ENCODE measurements at places on chromosomes 4 and X.

DNA sequence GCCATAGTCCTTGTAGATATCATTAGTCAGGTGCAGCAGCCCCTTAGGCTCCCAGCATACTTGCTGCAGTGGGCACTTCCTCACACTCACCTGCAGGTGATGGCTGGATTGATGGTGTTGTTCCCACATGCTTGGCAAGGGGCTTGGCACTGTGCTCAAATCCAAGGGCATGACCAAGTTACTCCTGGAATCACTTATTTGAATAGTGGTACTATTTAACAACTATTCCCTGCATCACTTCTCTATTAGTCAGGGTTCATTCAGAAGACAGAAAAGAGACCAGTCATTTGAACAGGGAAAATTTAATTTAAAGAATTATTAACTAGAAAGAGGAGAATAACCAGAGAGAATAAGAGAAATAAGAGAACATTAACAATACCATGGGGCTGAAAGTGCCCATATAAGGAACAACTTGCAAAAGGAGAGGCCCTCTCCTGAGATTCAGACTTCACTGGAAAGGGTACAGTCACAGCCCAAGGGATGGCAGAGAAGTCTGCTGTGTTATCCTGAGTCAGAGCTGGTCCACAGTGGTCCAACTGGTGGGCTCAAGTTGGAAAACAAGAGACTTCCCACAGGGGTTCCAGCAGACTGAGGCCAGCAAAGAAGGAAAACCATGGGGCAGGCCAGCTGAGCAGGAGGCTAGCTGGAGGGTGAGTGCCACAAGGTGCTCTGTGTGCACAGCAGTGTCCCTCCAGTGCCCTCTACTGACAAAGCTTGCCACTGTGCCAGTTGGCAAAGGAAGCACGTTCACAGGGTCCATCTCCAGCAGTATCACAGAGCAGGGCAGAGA is 9.8 kb downstream of the SPP1 start:
- peak; percentile 65 for DNase-seq

GRCh38 chrX:133868682-133869081 is 116.7 kb downstream of the GPC3 start:
- DNase-seq = no peak

- DNase-seq = no peak
Observed at GRCh38 chr4:90120037-90120436, 7.2 kb upstream of the CCSER1 start.

DNA sequence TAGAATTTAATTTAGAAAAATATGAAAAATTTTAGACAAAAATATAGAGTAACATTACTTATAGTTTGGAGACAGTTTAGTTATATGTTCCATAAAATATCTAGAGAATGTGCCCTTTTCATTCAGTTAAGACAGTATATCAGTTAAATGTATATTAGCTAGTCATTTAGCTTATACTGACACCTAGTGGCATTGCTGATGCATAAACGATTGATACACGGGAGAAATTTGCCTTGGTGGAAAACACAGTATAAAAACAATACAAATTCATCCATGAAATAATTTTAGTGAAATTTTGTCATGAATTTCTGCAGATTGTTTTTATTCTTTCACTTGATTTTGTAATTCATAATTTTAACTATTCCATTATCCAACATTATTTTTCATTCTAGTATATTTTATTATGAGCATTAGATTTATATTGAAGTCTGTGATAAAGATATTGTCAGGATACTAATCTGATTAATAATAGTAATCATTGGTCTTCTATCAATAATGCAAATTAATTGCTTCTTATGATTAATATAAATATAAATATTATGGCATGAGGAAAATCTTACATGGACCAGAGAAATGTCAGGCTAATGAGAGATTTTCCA is 219.0 kb downstream of the TLL1 start:
- DNase-seq = peak; percentile 16

- DNase-seq = no peak
Observed at GRCh38 chr4:78286281-78286680, 229.2 kb downstream of the FRAS1 start.

GRCh38 chr4:10144479-10144878 is 27.9 kb upstream of the WDR1 start:
- no peak for DNase-seq

DNA sequence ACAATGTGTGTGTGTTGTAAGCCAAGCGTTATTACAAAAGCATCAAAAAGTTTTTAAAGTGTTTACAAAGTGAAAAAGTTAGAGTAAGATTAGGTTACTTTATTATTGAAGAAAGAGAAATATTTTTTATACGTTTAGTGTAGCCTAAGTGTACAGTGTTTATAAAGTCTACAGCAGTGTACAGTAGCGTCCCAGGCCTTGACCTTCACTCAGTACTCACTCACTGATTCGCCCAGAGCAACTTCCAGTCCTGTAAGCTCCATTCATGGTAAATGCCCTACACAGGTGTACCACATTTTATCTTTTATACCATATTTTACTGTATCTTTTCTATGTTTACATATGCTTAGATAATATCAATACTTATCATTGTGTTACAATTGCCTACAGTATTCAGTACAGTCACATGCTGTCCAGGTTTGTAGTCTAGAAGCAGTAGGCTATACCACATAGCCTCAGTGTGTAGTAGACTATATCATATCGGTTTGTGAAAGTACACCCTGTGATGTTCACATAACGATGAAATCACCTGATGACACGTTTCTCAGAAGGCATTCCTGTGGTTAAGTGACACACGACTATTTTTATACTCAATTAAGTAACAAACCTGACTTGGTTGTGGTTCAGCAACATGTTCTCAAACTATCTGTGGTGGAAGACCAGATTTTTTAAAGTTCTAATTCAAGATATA is 152.0 kb upstream of the EDNRA start:
- DNase-seq = no peak

GRCh38 chr4:155667568-155668511 is 1.2 kb downstream of the GUCY1A1 start:
- no peak for DNase-seq

DNA sequence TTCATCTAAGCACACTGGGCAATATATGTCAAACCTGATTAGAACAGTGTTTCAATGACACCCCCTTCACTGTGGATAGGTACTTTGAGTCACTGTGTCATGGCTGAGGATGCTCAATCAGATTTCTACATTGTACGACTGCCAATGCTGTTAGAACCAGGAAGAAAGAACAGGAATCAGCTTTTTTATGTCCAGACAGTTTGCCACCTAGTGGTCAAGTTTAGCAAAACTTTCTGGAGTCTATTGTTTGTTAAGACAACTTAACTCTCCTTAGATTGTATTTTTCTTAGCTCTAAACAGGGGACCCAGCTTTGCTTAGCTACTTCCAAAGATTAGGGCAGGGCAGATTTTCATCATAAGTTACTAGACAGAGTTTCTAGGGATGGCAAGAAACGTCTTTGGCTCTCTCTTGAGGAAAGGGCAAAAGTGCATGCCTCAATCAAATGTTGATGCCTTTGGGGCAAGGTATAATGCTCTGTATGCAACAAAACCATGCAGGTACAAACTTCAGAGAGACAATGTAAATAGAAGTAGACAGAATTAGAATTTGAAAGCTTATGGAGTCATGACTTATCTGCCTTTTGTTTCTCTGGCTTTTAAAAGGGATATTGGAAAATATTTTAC is 40.5 kb upstream of the BMP3 start:
- peak; percentile 6 for DNase-seq

- DNase-seq = no peak
Observed at GRCh38 chr4:147799986-147800555, 68.2 kb downstream of the ARHGAP10 start.

DNA sequence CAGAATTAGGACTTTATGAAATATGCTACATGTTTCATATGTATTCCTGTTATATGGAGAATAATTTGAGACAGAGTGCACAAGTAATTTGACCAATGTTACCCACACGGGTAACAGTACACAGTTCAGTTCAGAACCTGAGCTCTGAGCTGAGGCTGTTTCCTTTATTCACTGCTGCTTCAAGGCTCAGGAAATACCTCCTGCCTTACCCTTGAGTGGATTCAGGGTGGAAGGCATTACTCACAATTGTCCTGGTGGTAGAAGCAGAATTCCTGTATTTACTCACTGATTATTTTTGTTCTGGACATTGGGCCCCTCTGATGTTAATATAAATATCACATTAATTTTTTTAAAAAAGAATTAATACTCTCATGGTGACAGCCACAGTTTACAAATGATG is 73.5 kb upstream of the CAMK2D start:
- DNase-seq = no peak

- no peak for DNase-seq
Observed at GRCh38 chrX:70960730-70961129, 29.8 kb upstream of the SLC7A3 start.

DNA sequence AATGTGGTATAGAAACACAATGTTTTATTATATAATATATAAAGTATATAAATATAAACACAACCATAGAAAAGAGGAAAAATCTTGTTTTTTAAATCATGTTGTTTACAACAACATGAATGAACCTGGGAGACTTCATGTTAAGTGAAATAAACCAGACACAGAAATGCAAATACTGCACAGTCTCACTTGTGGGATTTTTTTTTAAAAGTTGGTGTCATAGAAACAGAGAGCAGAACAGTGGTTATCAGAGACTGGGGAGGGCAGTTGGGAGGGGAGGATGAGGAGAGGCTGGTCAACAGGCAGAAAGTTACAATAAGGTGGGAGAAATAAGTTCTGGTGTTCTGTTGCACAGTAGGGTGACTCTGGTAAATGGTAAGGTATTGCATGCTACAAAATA is 57.1 kb downstream of the FREM3 start:
- no peak for DNase-seq

GRCh38 chr4:73133784-73134183 is 64.3 kb upstream of the COX18 start:
- DNase-seq = no peak

DNA sequence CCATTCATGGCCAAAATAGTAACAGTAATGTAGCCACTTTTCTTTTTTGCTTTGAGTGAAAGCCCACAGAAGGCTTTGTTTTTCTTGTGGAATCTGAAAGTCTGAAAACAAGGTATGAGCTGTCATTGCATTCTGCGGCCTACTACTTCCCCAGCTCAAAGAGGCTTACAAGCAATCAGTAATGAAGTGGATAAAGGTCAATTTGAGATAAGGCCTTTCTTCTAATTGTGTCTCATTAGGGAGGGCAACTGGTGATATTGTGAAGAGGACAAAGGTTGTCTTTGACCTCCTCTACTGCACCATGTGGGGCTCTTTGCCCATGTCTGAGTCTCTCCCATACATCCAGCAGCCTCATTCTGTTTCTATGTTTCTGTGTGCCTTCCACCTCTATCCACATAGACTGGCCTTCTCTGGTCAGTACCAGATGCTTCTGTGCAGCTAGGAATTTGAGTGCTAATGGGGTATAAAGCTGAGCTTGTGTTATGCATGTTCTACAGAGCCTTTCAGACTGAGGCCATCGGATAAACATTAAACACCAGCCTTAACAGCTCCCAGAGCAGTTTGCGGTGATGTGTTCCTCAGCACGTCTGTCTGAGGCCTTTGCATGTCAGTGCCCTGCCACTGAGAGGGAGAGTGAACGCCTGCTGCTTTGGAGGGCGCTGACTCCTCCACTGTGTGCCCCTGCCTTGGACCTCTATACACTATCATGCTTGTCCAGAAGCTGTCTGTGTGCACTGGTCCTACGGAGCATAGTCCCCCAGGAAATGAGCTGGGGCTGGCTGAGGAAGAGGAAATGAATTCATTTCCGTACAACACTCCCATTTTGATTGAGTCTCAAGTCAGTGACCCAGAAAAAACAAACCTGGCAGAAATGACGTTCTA is 80.2 kb downstream of the SH2D1A start:
- no peak for DNase-seq

DNA sequence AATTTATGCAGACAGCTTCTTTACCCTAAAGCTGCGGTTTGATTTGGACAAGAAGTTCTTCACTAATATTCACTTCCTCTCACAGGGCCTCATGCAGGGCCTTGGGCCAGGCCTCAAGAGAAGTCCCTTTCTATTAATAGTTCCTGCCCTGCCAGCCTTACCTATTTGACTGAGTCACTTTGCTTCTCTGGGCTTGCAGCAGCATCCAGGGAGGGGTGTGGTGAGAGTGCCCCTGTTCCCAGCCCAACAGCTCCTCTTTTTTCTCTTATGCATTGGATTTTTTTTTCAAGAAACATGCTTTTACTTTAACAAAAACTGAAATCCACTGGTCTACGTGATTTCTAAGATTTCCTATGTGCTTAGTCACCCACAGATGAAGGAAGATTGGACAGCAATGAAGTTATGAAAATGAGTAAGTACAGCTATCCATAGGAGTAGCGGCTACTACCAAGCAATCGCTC is 26.7 kb downstream of the FAM156B start:
- DNase-seq = no peak

All from NCI-H2029 (cell line).